Urinary bladder (tissue), 4 donors: ENCODE measurements at places on chromosomes 11 and 22. TPM values are rescaled to one million over a fixed set of nuclear protein-coding genes. Genes with fewer than 3 reads are reported as not detected.

GRCh38 chr22:46673662-46674236 lies 53.6 kb downstream of the GRAMD4 start:
- DNase-seq: no peak

PYGM gene
- total RNA-seq: 15.1 TPM

- DNase-seq: no peak
Observed at GRCh38 chr11:96178887-96179279, 164.1 kb downstream of the MAML2 start.

DNA sequence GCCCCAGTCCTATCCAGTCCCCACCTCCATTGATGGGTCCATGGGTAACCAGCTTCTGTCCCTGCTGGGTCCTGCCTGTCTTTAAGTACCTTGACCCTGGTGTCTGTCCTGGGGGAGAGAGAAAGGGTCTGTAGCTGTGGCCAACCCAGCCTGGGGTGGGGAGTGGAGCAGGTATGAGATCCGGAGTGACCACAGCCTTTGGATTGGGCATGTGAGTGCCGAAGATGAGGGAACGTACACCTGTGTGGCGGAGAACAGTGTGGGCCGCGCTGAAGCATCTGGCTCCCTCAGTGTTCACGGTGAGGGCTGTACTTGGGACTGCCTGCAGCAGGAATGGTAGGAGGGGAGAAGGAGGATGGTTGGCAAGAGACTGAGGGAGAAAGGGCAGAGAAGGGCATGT lies 5.2 kb downstream of the ROBO3 start:
- no peak for DNase-seq

MYBPC3 gene
- not detected for total RNA-seq

GPR83 gene
- total RNA-seq: 0.16 TPM

GRCh38 chr11:19931141-19931770 lies 218.6 kb downstream of the NAV2 start:
- no peak for DNase-seq

PTGDR2 gene
- total RNA-seq: 0.37 TPM

PANX2 gene
- total RNA-seq: 0.63 TPM

GRCh38 chr11:64878223-64878493 lies 263 bp downstream of the EHD1 start:
- DNase-seq: no peak

- DNase-seq: no peak
Observed at GRCh38 chr22:26828311-26828710, 170.9 kb downstream of the MIAT start.

GRCh38 chr22:25494774-25495173 lies 69.7 kb upstream of the GRK3 start:
- DNase-seq: no peak

DNA sequence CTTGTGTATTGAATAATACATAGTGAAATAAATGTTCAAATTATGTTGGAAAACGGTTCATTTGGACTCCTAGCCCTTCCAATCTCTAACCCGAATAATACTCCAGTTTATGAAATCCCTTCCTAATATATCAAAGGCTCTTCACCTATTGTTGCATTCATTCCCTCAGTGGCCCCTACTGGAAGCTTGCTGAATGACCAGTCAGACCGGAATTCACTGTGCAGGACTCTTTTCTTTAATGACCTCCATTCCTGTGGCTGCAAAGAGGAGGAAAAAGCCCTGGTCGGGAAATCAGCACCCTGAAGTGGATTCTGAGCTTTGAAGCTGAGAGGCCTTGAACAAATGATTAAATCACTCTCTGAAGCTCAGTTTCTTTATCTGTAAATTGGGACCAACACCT lies 19.1 kb upstream of the RCN1 start:
- DNase-seq: no peak

- no peak for DNase-seq
Observed at GRCh38 chr11:36333468-36333867, 37.4 kb downstream of the PRR5L start.

DNA sequence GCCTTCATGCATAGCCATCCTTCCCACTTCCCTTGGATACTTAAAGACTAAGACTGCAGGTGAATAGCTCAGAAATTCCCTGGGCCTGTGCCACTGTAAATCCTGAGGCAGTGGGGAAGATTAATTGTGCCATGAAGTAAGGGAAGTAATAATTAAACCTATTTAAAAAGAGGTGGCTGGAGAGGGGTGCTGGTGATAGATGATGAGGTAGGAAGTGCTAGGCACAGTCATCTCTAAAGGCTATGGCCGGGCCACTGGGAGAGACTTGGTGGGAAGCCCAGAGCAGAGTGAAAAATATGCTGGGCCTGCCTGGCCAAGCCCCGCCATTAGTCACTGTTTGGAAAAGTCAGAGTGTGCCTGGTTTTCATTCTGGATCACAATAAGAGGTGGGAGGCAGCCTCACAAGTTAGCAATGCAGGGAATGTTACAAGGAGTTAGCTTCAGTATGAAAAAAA lies 197.2 kb upstream of the PITPNB start:
- no peak for DNase-seq

- DNase-seq: no peak
Observed at GRCh38 chr11:37804666-37805065, 1206.6 kb upstream of the RAG2 start.

GRCh38 chr11:114479331-114479730 lies 40.1 kb downstream of the REXO2 start:
- DNase-seq: no peak

- no peak for DNase-seq
Observed at GRCh38 chr11:27408246-27408800, 45.3 kb upstream of the CCDC34 start.

DNA sequence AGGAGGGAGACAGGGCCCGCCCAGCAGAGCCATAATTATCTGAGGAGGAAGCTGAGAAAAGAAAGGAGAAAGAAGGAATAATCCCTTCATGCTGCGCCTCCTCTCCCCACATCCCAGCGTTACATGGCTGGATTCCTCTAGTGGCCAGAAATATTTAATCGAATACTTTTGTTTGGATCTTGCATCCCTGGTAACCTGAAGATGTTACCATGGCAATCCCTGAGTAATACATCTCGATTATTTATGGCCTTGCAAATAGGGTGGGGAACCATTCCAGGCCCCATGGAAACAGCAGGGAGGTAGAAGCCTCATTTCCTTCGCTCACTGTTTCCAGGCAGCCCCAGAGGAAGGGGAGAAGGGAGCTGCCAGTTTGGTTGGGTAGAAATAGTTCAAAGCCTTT lies 357.7 kb downstream of the BUD13 start:
- DNase-seq: peak; percentile 41

DNA sequence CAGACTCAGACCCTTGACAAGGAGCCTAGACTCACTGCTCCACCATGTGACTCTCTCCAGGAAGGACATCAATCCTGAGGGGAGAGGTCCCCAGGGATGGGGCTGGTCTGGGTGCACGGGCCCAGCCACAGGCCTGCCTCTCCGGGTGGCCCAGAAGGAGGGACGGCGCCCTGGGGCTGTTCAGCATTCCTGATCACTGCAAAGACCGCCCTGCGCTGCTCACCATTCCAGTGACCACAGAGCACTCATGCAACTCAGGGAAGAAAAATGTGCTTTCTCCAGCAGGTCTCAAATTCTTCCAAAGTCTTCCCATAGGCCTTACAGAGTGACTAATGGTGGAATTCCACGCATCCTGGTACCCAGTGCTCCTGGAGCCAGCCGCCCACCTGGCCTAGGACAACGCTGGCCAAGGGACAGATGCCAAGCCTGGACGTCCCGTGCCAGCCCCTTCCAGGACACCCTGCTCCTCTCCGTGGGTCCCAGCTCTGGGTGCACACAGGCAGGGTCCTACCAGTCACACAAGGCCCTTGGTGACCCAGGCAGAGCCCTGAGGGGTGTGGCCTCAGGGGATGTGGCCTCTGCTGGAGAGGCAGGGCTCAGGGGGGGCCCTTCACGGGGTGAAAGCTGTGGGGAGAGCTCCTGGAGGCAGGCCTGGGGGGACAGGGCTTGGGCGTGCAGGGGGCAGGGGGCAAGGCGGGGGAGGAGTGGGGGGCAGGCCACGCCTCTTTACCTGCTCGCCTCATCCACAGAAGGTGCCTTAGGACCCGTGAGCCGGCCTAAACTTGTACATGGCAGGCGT lies 178.8 kb downstream of the IGLL1 start:
- no peak for DNase-seq

- no peak for DNase-seq
Observed at GRCh38 chr11:128476729-128477128, 110.6 kb downstream of the ETS1 start.
